GOT3 (cell line): ENCODE measurements at places on chromosomes 11 and 22.
A peak's percentile ranks its signal among the peaks of the same experiment; 100 is the strongest.

GRCh38 chr11:10495464-10495786 lies 40.4 kb downstream of the AMPD3 start:
- DNase-seq: no peak

DNA sequence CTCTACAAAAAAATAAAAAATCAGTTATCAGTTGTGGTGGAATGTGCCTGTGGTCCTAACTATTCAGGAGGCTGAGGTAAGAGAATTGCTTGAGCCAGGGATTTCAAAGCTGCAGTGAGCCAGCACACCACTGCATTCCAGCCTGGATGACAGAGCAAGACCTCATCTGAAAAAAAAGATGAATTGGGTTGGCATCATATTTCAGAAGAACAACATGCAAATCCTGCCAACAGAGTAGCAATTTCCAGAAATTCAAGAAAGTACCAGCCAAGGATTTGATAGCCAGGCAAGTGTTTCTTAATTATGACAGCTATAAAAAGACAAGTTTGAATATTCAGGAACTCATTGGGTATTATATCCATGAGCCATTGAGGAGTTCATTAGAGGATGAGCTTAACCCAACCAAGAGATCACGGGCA lies 75.2 kb downstream of the USP47 start:
- DNase-seq: no peak

DNA sequence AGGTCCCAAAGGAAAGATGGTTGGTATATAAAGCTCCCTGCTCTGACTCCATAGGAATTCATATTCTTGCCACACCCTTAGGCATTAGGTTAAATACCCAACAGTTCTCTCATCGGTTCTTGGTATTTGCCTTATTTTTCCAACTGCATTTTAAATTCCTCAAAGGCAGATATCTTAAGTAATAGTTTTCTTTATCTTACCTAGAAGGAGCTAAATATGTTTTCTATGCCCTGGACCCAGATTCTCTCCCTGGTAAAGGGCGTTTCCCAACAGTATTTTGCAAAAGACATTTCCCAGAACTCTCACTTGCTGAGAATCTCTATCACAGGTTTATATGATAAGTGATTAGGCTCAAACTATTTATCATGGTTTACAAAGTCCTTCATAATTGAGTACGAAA lies 158.6 kb upstream of the BDNF start:
- no peak for DNase-seq

DNA sequence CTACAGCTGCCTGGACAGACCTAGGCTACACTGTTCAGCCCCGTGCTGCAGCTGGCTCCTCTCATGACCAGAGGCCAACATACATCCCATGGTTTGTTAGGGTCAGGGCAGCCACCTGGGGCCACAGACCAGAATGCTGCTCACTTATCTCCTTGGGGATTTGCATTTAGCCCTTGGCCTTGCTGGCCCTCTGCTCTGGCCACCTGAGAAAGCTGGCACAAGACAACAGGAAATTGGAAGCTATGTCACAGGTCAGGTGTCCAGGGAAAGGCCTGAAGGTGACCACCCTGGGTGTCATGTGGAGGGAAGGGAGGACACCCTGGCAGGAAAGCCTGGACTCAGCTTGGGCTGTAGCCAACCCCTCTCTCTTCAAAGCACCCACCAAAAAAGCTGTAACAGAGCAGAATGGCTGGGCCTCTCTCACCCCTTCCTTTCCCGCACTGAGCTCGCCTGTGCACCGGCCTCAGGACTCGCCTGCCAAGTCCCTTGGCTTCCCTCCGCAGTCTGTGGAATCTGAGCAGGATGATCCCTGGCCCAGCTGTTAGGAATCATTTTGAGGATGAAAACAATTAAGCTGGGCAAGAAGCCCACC lies 86.3 kb downstream of the SNX19 start:
- DNase-seq: no peak

- DNase-seq: no peak
These were observed 122.1 kb downstream of the FCHSD2 start for GRCh38 chr11:73019996-73020395.

- no peak for DNase-seq
These were observed 24.3 kb upstream of the MRGPRX2 start for GRCh38 chr11:19084661-19085315.

GRCh38 chr22:49540913-49541692 lies 286.6 kb downstream of the BRD1 start:
- DNase-seq: no peak

DNA sequence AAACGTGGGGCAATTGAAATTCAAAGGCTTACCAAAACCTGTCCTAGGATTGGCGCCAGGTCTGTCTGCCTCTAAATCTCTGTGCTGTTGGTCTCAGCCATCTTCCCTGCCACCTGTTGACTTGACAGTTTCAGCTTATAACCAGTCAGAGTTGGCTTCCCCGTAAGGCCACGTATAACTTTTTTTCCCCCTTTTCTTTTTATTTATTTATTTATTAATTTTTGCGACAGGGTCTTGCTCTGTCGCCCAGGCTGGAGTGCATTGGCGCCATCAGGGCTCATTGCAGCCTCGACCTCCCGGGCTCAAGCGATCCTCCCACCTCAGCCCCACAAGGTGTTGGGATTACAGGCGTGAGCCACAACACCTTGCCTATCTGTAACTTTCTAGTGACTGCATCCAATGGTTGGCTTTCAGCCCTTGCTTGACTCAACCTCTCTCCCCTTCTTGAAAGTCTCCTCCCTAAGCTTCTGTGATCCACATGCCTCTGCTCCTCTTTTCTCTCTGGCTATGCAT lies 1.4 kb upstream of the SYVN1 start:
- no peak for DNase-seq

- DNase-seq: no peak
These were observed 76.1 kb downstream of the SMCO4 start for GRCh38 chr11:93467054-93467453.

GRCh38 chr22:18968011-18968749 lies 32.1 kb upstream of the PRODH start:
- no peak for DNase-seq

DNA sequence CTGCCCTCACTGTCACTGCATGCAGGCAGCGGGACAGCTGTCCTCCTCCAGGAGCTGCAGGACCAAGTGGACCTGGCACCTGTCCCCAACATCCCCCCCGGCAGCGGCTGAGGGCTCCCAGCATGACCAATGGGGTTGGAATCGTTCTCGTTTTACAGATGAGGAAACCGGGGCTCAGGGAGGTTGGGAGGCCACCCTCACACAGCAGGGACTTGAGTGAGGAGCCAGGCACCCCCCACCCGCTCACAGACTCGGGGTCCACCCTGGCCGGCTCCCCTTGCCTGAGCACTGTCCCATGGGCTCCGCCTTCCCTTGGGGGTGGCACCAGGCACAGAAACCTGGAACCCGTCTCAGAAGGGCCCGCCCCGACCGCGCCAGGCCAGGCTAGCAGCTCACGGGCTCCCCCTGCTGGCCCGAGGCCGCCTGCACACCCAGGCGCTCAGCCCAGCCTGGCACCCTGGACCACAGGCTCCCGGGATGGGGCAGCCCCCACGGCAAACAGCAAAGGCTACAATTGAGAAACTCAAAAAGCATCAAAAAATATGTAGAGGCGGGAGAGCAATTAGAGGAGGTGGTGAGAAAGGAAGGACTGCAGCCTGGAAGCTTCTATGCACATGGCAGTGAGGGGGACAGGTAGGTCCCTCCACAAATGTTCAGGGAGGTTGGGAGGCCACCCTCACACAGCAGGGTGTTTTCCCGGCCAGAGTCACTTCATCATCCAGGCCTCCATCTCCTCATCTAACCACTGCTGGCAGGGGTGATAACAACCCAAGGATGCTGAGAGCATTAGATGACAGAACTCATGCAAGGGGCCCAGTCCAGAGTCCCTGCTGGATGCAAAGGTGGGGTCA lies 12.8 kb downstream of the MACROD1 start:
- peak; percentile 44 for DNase-seq

- no peak for DNase-seq
These were observed 25.8 kb upstream of the DAGLA start for GRCh38 chr11:61654397-61654829.

GRCh38 chr11:78886616-78887015 lies 312.0 kb upstream of the NARS2 start:
- DNase-seq: no peak

- no peak for DNase-seq
These were observed 156.4 kb upstream of the PITPNB start for GRCh38 chr22:28075358-28075981.

GRCh38 chr11:70066628-70067027 lies 11.5 kb upstream of the ANO1 start:
- DNase-seq: no peak

DNA sequence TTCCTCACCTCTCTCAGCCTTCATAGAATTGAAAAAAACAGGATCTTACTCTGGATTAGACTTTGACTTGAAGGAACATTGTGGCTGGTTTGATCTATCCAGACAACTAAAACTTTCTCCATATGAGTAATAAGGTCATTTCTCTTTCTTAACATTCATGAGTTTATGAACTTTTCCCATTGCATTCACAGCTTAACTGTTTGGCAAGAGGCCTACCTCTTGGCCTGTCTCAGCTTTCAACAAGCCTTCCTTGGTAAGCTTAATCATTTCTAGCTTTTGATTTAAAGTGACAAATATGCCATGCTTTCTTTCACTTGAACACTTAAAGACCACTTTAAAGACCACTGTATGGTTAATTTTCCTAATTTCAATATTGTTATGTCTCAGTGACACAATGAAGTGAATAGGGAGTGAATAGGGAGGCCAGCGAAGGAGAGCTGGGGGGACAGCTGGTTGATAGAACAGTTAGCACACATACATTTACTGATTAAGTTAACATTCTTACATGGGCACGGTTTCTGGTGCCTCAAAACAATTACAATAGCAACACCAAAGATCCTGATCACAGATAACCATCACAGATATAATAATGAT lies 17.0 kb downstream of the IMMP1L start:
- no peak for DNase-seq

DNA sequence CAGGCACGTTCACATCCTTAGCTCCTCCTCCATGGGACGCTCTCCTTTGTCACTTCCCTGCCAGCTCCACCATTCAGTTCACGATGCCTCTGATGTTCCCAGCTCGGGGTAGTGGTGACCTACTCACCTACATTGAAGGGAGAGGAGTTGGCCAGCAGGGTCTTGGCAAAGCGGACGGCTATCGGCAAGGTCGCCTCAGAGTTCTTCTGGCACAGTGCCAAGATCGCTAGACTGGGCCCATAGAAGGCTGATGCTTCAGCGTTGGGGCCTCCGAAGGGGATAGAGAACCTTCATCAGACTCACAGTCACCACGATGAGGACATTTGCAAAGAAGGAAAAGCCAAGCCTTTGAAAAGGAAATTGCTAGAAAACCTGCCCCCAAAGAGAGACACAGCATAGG lies 3.0 kb downstream of the CBLIF start:
- DNase-seq: no peak

DNA sequence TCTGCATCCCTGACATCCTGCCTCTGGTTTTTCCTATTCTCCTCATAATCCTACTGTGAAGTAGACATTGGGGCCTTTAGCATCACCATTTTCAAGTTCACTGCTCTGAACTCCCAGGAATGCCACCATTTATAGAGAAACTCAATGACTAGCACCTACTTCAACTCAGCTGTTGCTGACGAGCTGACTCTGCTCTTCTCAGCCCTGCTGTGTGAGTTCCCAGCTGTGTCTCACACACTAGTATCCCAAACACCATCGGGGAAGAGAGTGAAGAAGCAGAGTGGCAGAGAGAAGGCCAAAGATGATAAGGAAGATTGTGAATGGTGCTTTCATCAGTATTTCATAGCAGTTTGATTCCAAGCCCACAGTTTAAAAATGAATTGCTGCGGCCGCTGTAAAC lies 71.9 kb downstream of the PLEKHA7 start:
- no peak for DNase-seq

DNA sequence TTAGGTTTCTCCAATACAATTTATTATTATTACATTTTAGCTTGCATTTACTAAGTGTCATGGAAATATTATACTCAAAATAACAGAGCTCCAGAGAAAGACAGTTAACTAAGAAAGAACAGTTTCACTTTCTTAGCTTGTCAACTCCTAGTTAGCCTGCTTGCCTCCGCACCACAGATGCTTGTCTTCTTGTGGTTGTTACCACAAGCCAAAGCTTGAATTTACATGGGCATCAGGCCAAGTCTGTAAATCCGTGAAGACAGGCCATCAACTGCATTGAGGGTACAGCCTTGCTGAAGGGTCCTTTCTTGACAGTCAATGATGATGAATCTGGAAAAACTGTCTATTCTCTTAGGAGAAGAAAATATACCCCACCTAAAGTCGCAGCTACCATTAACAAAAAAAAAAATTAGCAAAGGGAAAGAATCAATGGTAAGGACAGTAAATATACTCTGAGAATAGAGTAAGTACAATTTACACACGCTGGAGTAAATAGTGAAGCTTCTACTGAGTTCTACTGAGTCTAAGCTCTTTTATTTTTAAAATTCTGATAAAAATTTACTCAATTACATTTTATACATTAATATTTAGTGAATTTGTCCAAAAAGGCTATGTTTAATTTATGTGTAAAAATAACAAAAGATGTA lies 15.6 kb upstream of the DENND5A start:
- no peak for DNase-seq

DNA sequence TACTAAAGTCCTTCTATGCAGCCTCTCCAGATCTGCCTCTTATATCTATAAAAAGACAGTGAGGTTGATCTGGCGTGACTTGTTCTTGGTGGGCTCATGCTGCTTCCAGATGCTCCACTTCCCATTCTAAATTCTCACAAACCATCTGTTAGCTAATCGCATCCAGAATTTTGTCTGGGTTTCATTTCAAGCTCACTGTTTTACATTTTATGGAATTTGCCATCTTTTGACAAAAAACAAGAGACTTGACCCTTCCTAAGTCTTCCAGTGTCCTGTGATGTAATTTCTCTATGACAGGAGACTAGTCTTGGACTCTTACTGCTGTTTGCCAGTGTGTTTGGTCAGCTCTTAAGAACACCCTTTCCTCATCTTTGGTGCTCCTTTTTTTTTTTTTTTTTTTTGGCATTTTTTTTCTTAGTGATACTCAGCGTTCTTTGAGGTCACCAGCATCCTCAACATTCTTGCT lies 23.0 kb downstream of the CRKL start:
- no peak for DNase-seq

GRCh38 chr22:26587991-26588613 lies 1.8 kb downstream of the TPST2 start:
- no peak for DNase-seq

DNA sequence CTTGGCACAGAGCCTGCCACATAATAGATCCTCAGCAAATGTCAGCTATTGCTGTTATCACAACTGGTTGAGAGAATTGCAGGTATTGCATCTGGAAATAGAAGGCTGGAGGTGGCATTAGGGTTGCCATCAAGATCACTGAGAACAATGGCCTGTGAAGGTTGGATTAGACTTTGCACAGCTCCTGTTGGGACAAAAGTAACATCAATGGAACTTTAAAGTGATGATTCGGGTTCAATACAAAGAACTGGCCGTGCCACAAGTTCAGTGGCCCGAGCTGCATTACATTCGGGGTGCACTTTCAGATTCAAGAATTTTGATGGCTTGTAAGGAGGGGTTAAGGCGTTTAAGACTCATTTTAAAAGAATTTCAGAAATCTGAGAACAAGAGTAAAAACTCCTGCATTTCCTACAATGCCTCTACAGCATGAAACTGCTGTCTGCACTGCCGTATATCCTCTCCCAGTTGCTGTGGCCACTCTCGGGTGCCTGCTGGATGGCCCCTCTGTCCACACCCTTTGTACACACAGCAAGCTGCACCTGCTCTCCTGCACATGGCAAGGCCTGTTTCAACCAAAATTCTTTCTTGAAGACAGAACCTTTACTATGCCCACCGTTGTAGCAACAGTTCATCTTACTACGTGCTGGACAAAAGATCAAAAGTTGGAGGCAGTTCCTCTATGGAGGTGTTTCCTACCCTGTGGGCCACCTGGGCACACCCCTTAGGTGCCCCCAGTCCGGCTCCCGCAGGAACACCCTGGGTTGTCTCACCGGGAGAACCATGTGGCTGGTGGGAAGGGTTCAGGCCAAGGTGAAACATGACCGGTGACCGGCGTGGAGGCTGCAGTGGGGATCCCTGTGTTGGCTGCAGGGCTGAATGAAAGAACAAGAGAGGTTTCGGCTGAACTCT lies 17.5 kb upstream of the SHANK2 start:
- DNase-seq: no peak
